ENCODE measurements at places on chromosomes 11 and 22. TPM values are rescaled to one million over a fixed set of nuclear protein-coding genes. Genes with fewer than 3 reads are reported as not detected.

Gene RAG2
- not detected for total RNA-seq

Gene TMPRSS13
- total RNA-seq = not detected

Gene OR52I1
- not detected for total RNA-seq

Gene MUC2
- total RNA-seq = not detected

Gene ADAMTS15
- 8.6 TPM for total RNA-seq

Gene BCR
- 37.3 TPM for total RNA-seq

Gene UCP2
- not detected for total RNA-seq

Gene MMP7
- total RNA-seq = not detected

Gene SLC22A9
- total RNA-seq = not detected

Gene ENTHD1
- not detected for total RNA-seq

Gene SGSM1
- not detected for total RNA-seq

Gene LRRC10B
- 0.27 TPM for total RNA-seq

Gene PLA2G3
- 0.09 TPM for total RNA-seq

Gene SAA1
- total RNA-seq = not detected

Gene DGAT2
- total RNA-seq = 0.16 TPM

Gene ISX
- not detected for total RNA-seq

Gene NCR3LG1
- total RNA-seq = 4.6 TPM

Gene LUZP2
- total RNA-seq = 0.74 TPM

Gene PLAAT5
- 0.18 TPM for total RNA-seq

Gene OR6A2
- 0.27 TPM for total RNA-seq

Gene GRK3
- total RNA-seq = 1.6 TPM

Gene OR51B2
- total RNA-seq = not detected

Gene KRTAP5-11
- not detected for total RNA-seq

Gene CCDC81
- 2.6 TPM for total RNA-seq

Gene XNDC1N
- 3.5 TPM for total RNA-seq

Gene IFTAP
- 43.8 TPM for total RNA-seq

Gene FLRT1
- not detected for total RNA-seq

Gene APOBEC3B
- total RNA-seq = 0.90 TPM

Gene JHY
- 9.3 TPM for total RNA-seq

Gene NXPE1
- not detected for total RNA-seq

Gene OR4D5
- not detected for total RNA-seq

Gene OR5P2
- total RNA-seq = not detected

Gene PHLDB1
- 93.5 TPM for total RNA-seq

Gene C11orf16
- total RNA-seq = not detected

Gene APOL5
- not detected for total RNA-seq

All from fibroblast of the aortic adventitia (primary cell).